ENCODE measurements at places on chromosomes 5 and 9.

GRCh38 chr5:133340002-133340755, 272.2 kb downstream of the FSTL4 start:
- DNase-seq = no peak

DNA sequence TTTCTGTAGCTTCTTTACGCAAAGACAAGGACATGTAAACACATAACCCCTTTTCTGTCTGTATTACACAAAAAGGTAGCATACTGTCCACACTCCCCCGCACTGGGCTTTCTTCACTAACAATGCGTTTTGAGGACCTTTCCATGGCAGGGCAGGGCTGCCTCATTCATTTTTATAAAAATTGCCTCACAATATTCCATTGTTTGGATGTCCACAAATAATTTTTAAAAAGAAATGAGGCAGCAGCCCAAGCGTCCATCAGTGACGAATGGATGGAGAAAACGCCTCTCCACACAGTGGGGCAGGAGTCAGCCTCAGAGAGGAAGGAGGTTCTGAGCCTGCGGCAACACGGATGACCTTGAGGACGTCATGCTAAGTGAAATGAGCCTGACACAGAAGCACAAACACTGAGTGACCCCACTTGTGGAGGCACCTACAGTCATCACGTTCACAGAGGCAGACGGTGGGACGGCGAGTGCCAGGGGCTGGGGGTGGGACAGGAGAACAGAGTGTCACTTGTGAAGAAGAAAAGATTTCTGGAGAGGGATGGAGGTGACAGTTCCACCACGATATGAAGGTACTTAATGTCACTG, 67.8 kb downstream of the RASGEF1C start:
- DNase-seq = no peak

DNA sequence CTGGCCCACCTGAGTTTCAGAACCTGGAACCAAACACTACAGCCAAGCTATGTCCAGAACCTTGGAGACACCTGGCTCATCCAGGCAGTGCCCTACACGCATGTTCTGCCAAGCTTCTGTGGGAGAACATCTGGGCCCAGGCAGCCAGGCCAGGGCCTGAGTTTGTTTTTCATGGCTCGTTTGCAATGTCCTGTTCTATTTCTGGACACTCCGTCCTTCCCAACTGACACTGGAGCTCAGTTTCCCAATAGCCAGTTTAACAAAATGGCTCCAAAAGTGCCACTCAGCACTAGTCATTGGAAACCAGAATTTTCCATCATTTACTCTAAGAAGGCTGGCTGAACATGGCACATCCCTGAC, 38.6 kb downstream of the SH3RF2 start:
- no peak for DNase-seq

DNA sequence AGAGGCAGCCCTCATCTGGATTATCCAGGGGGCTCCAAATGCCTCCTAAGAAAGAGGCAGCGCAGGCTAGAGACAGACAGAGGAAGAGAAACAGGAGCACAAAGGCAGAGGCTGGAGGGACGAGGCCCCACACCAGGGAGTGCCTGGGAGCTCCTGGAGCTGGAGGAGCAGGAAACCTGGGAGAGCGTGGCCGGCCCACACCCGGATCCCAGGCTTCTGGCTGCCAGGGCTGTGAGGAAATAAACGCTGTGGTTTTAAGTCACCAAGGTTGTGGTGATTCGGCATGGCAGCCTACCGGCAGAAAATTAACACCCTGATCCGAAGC, 165.5 kb downstream of the OLFM1 start:
- no peak for DNase-seq

DNA sequence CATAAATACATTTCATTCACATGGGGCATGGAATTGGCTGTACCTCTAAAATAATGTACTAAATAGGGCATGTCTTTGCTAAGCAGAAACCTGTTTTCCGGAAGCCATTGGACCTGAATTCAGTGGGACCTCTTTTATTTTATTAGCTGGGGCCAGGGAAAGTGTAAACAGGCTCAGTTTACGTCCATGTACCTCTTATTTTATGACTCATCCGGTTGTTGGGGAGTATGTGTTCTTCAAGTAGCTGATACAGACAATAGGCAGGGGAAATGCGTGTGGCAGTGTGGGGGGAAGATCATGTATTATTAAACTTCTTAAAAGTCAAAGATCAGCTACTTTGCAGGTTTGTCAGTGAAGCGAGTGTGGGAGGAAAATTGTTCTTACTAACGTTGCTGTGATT, 1.4 kb upstream of the GDNF start:
- DNase-seq = no peak

- no peak for DNase-seq
Measured at GRCh38 chr5:71663191-71663969, 55.7 kb upstream of the CARTPT start.

DNA sequence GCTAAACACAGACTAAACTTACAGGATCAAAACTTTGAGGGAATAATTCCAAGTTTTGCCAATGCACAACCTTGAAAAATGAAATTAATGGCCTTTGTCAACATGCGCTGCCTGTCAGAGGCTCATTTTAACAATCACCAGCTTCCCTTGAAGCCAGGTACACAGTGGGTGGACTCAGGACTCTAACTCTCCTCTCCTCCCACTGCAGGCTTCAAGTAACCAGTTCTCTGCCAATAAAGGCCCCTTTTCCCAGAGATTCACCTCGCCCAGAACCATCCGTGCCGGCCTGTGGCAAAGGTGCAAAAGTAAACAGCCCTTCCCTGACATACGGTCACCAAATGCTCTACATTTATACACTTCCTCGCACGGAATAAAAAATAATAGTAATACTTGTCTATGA, 18.4 kb upstream of the FBP2 start:
- no peak for DNase-seq

DNA sequence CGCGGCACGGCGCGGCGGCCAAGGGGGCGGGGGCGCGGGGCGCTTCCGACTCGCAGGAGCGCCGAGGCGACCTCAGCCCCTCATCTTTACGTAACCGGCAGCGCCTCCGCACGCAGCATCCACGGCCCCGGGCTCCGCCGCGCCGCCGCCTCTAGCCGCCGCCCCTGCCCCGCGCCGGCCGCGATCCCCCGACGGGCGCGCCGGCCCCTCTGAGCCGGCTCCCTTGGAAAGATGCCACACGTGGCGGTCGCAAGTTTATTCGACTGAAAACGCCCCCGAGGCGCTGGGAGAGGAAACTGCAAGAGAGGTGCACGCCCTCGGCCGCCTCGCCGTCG, 1.0 kb downstream of the KLF9 start:
- no peak for DNase-seq

GRCh38 chr5:68778484-68778883, 315.3 kb upstream of the SLC30A5 start:
- no peak for DNase-seq

DNA sequence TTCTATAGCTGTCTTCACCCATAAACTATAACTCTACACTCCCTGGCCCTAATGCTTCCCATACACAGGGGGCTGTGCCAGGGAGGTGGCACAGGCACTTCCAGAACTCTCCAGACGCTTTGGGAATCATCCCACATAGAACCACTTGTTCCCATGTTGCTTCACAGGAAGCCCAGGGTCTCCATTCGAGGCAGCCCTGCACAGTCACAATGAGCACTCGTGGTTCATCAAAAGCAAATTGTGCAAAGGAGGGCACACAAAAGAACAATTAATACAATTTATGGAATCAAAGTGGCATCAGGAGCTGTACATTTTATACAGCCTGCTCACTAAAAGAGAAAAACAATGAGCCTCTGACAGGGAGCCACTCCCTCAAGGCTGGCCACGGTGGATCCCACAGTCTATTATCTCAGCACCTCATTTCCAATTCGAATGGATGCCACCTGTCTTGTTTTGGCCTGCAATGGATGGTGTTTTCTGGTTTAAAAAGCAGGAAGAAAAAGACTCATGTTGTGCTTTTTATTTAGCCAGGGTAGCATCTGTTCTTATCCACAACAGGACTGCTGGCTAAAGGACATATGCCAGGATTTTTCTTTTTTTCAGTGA, 354.8 kb downstream of the ENC1 start:
- DNase-seq = no peak

DNA sequence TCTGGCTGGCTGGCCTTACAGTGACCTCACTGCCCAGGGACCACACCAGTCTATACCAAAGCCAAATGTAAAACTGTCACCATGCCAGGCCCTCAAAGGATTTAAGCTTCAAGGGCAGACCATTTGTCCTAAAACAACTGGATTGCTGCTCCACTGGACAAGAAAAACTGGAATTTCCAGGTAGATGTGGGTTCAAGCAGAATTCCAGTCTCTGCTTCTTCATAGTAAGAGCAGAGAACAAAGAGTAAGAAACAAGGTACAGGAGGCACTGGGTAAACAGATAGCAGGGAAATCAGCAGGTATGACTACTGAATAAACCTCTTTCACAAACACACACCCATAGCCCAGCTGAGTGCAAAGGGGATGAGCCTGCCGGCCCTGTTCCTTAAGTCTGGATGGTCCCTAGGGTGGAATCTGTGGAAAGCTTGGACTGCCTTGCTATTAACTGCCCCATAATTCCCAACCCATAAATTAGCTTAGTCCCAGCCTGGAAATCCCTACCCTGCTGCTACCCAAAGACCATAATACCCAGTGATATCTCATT, 5.5 kb downstream of the B4GALT1 start:
- DNase-seq = no peak

DNA sequence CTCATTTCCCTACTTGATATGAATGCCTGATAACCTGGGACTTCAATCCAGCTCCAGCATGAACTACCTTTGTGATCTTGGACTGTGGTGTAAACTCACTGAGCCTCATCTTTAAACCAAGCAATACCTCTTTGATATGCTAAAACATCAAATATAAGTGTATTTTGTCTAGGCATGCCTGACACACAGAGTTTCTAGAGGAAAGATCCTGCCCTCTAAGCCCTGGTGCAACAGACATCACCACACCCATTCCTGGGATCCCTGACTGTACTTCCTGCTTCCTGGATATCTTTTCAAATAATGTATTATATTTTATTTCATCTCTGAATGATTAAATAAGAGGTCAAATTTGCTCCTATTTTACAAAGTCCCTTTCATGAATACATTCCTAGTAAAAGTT, 55.8 kb downstream of the ANXA2R start:
- no peak for DNase-seq

- DNase-seq = no peak
Measured at GRCh38 chr9:20236676-20237075, 385.6 kb downstream of the MLLT3 start.

GRCh38 chr9:132367613-132368313, 13.0 kb upstream of the SETX start:
- DNase-seq = no peak

- DNase-seq = peak; percentile 8
Measured at GRCh38 chr5:113294311-113295110, 140.3 kb downstream of the TSSK1B start.

- DNase-seq = no peak
Measured at GRCh38 chr5:128572930-128573319, 34.9 kb upstream of the FBN2 start.

DNA sequence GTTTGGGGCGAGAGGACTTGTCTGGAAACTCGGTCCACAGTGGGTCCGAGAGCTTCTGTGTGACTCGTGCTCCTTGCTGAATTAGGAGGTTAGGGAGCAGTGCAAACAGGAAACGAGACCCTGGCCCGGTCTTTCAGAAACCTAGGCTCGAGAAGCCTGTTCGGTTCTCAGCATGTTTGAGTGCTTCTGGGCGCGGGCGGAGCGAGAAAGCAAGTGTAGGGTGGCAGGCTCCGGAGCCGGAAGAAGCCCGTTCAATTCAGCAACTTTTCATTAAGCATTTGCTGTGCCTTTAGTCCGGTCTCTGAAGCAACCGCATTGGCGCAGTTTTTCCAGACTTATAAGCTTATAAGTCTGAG, 547 bp downstream of the CLTA start:
- DNase-seq = peak; percentile 27

GRCh38 chr9:8816361-8816760, 1016.8 kb upstream of the DMAC1 start:
- DNase-seq = no peak

All from activated naive CD4-positive, alpha-beta T cell (primary cell).